ENCODE measurements at places on chromosomes 11 and 22.

DNA sequence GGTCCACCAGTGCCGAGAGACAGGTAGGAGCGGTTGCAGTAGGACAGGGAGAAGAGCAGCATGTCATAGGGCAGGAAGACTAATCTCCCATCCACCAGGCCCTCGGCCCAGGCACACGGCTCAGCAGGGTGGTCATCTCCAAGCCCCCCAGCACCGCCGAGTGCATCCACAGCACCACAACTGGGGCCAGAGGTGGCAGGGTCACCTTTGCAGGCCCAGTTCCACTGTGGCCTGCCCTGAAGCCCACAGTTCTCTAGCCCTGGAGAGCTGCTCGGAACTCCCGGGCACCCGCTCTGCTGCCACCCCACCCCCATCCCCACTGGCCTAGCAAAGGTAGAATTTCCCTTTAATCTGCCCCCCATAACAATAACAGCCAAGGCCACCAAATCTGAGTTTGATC lies 49.1 kb upstream of the LRRC32 start:
- DNase-seq = no peak

DNA sequence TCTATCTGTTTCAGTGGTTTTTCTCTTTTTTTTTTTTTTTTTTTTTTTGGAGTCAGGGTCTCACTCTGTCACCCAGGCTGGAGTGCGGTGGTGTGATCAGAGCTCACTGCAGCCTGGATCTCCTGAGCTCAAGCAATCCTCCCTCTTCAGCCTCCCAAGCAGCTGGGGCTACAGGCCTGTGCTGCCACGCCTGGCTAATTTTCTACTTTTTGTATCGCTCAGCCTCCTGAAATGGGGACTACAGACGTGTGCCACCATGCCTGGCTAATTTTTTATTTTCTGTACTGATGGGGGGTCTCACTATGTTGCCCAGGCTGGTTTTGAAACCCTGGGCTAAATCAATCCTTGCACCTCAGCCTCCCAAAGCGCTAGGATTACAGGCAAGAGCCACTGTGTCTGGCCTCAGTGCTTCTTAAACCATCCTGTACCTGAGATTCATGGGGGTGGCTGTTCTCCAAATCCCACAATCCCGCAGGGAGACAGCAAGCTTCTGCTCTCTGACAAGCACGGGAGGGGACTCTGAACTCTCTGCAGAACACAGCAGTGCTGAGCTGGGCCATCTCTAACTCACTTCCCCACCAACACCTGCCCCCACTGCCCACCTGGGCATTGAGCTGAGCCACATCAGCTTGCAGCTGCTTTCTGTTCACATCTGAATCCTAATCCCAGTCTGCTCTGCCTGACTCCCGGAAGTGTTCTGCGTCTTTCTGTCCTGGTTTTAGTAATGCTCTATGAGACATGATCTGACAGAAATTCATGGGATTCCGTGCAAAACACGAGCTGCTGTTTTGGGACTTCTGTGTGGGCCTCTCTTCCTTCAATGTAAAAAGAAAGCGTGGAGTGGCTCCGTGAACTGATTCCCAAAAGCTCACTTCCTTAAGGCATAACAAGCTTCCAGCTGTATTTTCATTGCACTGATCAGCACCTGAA lies 400.0 kb downstream of the LARGE1 start:
- no peak for DNase-seq

GRCh38 chr11:95576146-95576845 lies 213.3 kb downstream of the FAM76B start:
- no peak for DNase-seq

DNA sequence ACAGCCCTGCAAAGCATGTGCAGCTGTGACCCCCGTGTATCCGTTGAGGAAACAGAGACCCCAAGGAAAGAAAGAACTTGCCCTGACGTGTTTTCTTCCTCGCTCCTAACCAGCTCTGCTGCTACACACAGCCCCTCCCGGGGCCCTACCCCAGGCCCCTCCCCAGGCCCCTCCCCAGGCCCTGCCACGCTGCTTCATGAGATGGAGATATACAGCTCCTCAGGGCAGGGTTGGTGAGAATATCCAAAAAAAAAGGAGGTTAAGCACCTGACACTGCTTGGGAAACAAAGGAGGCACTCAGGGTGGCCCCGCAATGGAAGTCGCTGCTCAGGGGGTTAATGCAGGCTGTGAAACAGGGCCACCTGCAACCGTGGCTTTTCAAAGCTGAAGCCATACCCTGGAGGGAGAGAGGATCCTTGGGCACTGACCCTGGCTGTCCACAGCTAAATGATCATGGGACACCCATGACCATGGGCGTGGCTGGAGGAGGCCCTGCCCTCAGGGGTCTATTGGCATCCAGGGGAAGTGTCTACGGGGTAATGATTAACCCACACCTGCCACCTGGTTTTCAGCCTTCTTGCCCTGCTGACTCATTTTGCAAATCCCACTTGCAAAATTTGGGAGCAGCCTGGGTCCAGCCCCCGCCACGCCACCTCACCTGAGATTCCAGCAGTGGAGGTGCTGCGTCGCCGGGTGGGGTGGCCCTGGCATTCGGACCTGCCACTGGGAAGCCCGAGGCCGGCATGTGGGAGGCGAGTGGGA lies 112.1 kb upstream of the ANO1 start:
- no peak for DNase-seq

DNA sequence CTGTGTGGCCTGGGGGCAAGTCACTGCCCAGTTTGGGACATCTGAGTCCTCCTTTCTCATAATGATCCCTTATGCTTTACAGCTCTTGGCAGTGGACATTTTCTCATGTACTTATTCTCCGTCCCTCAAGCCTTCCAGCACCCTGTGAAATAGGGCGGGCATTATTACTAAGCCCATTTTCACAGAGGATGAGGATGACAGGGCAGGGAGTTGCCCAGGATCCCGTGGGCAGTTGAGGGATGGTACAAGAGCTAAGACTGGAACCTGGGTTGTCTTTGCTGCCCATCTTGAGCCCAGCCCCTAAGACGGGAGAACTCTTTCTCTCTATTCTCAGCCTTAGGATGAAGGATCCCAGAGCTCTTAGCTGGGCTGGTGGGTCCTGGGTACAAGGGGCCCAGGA lies 11.2 kb downstream of the CD82 start:
- DNase-seq = no peak

DNA sequence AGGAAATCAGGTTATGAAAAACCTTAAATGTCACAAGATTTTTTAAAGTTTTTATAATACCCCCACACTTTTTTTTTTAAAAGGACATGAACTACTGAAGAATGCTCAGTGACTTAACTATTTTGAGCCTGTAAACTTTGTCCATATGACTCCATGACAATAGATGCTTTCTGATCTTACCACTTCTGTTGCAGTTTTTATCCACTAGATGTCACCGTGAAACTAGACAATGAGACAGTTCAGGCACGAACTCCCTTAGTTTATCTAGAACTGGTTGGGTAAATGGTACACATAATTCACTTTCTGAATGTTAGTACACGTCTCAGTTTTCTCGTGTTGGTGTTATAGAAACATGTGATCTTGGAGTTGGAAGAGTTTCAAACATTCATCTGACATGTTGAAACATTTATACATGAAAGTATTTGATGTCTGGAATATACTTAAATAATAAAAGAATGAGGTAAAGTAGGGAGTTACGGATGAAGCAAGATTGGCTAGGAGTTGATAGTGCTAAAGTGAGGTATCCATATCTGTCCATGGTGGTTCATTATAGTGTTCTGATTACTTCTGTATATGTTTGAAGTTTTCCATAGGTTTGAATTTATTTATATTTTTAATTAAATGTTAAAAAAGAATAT lies 8.1 kb downstream of the CCDC15 start:
- DNase-seq = peak; percentile 38

DNA sequence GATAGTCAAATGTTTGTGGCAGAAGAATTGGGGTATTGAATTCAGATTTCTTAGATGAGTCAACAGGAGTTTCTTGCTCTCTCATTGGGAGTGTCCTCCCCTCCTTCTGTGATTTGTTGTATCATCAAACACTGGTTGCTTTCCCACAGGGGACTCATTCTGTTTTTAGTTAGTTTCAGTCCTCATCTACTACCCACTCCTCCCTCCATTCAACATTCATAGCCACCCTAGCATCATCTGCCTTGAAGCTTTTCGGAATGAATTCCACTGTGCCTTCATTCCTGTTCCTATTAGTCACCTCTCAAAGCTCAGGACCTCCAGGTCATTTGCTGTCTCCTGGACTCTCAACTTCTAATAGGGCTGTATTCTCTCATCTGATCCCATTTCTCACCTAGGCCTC lies 31.5 kb upstream of the RAB38 start:
- DNase-seq = no peak

GRCh38 chr11:43072096-43072495 lies 239.7 kb upstream of the API5 start:
- no peak for DNase-seq

GRCh38 chr11:111733611-111734088 lies 32.5 kb downstream of the PPP2R1B start:
- DNase-seq = no peak

DNA sequence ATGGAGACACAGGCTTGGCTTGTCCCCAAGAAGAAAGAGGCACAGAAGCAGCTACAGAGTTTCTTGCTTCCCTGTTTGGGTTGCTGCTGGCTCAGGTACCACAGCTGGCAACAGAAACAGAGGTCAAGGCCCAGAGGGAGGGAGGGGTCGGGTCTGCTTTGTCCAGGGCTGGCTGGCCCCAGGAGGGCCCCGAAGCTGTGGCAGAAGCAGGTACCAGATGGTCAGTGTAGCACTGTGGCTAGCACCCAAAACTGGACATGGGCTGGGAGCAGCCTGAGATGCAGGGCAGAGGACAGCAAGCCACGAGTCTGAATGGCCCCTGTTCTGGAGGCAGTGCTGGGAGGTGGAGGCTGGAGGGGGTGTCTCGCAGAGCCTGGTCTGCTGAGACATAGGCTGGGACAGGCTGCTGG lies 52.3 kb upstream of the CCDC188 start:
- no peak for DNase-seq

DNA sequence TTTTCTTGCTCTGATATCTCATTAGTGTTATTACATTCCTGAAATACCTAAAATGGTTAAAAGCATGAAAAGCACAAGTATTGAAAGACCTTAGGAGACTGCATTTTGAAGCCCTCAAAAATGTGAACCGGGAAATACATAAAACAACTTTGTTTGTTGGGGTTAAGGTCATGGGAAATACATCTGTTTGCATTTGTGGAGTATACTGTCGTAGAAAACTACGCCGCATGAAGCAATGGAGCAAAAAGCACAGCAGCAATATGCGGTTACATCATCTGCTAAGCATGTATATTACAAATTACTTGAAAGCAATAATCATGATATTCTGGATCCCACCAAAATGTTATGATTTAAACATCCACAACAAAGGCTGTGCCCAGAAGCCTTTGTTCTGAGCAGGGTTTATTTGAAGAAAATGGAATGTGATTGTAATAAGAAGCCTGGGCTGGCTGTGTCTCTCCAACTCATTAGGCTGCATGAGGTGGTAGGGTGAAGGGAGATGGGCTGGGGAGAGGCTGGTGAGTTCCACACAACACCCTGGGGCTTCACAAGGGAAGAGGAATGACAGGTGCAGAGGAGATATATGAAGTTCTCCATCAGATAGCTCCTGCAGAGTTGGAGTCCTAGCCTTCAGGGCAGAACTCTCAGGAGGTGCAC lies 64.7 kb upstream of the LIN7C start:
- no peak for DNase-seq

- no peak for DNase-seq
These were observed 101.4 kb downstream of the FDX1 start for GRCh38 chr11:110530900-110531741.

DNA sequence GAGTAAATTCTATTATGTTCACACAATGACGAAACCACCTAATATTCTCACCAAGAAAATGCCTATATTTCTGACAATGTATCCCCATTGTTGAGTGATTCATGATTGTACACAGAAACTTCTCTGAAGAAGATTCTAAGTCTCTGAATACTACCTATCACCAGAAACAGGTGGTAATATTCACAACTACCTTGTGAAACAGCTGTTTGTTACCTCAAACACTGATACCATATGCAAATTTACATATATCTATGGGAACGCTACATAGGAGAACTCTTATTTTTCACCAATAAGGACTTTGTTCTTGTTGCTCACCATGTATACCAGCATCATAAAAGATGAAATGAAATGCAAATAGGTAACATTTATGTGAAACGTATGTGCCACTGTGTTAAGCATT lies 59.3 kb downstream of the PDGFD start:
- no peak for DNase-seq

DNA sequence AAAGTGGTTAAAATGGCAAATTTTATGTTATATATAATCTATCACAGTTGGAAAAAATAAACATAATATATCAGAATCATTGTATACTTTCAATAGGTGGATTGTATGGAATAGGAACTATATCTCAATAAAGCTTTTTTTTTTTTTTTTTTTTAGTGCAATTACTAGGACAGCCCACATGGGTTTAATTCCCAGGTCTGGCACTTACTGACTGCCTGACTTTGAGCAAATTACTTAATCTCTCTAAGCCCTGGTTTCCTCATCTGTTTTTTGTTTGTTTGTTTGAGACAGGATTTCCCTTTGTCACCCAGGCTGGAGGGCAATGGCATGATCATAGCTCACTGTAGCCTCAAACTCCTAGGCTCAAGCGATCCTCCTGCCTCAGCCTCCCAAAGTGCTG lies 26.1 kb upstream of the BAIAP2L2 start:
- DNase-seq = no peak

- DNase-seq = no peak
These were observed 2.6 kb upstream of the ATG2A start for GRCh38 chr11:64919627-64920026.

DNA sequence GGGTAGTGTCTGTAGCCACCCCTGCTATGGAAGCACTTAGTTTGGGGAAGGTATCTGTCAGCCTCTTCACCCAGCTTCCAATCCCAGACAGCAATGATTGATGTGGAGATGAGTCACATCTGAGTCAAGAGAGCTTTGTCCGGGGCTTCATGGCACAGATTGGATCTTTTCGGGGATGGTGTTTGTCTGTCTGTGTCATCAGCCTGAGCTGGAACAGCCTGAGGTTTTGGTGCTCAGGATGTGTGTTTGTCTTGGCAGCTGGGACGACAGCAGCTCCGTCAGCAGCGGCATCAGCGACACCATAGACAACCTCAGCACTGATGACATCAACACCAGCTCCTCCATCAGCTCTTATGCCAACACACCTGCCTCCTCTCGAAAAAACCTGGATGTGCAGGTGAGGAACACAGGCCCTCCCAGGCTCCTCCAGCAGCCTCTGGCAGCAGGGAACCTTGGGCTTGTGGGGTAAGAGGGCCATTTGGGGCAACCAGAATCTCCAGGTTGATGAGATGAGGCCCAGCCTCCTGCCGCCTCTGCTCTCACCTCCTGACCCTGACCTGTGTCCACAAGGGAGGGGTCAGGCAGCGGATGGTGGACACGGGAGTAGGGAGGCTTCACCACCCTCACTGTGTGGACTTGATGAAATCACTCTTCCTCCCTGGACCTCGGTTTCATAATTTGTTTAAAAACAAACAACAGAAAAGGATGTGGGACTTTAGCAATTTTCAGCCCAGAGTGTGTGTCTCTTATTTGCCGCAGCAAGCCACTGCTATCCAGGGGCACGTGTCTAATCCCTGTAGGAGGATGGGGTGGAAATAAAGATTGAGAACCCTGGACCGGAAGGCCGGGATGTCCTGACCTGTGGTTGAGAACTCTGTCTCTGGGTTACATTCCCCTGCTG lies 124.3 kb downstream of the DBX1 start:
- peak; percentile 79 for DNase-seq

- DNase-seq = no peak
These were observed 10.0 kb upstream of the MTMR3 start for GRCh38 chr22:29872989-29873388.

GRCh38 chr11:122745111-122745510 lies 89.6 kb downstream of the UBASH3B start:
- DNase-seq = no peak

Measured in NCI-H774 (cell line).